ENCODE measurements at places on chromosomes 4 and X.
A peak's percentile ranks its signal among the peaks of the same experiment; 100 is the strongest.

DNA sequence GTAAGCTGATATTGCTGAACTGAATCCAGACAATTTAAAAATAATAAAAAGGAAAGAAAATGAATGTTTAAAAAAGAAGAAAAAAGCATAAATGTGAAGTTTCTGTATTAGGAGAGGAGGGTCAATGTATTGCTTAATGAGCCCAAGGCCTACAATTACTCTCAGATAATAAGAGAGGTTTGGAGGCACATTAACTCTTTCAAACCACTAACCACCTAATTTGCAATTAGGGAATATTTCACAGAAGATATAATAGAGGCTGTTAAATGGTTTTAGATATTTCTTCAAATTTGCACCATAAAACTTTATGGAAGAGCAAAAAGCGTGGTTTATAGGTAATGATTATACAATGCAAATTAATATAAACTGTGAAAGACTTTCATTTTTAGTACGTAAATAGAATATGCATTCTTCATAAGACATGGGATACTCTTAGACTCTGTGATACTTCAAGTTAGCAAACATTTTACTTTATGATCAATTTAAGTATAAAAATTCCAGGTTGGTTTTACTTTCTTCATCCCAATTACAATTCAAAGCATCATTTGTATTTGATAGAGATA, 364.2 kb upstream of the GALNTL6 start:
- no peaks in the 10 kb centered on the region for H3K4me1 ChIP-seq
- no peaks in the 10 kb centered on the region for H3K36me3 ChIP-seq
- no peak overlapping the region for H3K27ac ChIP-seq
- H3K27me3 ChIP-seq: no peaks in the 10 kb centered on the region
- no peak for DNase-seq

DNA sequence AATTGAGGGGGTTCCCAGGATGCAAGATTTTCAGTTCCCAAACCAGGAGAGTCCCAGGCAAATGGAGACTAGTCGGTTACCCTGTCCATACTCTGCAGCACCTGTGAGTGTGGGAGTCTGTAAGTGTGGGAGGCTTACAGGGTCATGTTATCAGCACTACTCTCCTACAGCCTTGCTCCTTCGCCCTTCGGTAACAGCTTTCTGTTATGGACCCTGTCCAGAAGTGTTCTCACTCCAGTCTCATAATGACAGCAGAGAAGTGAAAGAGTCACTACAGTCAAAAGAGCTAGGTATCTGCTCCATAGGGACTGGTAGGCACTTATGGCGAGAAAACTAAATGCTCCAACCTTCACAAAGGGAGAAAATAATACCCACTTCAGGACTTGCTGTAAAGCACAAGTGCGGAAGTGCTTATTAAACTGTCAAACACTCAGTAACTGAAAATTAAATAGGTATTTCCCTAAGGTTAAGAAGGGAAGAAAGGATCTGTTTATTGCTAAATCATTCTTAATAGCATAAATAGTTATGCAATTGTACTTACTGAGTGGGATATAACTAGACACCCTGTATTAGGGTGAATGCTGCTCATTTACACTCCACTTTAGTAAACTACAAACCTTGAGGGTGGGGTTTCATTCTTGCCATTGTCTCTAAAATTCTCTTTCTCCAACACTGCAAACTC, 2.7 kb upstream of the ADH7 start:
- no peak overlapping the region for H3K27ac ChIP-seq
- no peaks in the 10 kb centered on the region for H3K27me3 ChIP-seq
- DNase-seq: no peak
- no peaks in the 10 kb centered on the region for H3K36me3 ChIP-seq
- no peaks in the 10 kb centered on the region for H3K4me1 ChIP-seq
- H3K4me3 ChIP-seq: no peak overlapping the region

GRCh38 chr4:153369021-153369420, 24.5 kb downstream of the MND1 start:
- H3K27me3 ChIP-seq: no peaks in the 10 kb centered on the region
- no peak for DNase-seq
- H3K36me3 ChIP-seq: no peaks in the 10 kb centered on the region
- H3K4me3 ChIP-seq: no peak overlapping the region
- H3K4me1 ChIP-seq: peaks cover 10% of the 10 kb centered on the region
- H3K27ac ChIP-seq: no peak overlapping the region

- 0 out of 2 replicates have a peak, but pooled peaks cover 7% of the 10 kb centered on the region for H3K4me1 ChIP-seq
- no peak overlapping the region for H3K27ac ChIP-seq
- H3K27me3 ChIP-seq: no peaks in the 10 kb centered on the region
- DNase-seq: no peak
- H3K36me3 ChIP-seq: no peaks in the 10 kb centered on the region
- H3K4me3 ChIP-seq: no peak overlapping the region
Measured at GRCh38 chr4:8356856-8357255, 83.7 kb downstream of the ACOX3 start.

- H3K4me1 ChIP-seq: peaks cover 18% of the 10 kb centered on the region
- H3K4me3 ChIP-seq: no peak overlapping the region
- H3K27ac ChIP-seq: no peak overlapping the region
- no peak for DNase-seq
- no peaks in the 10 kb centered on the region for H3K36me3 ChIP-seq
Measured at GRCh38 chr4:76373919-76374552, 46.9 kb downstream of the CCDC158 start.

DNA sequence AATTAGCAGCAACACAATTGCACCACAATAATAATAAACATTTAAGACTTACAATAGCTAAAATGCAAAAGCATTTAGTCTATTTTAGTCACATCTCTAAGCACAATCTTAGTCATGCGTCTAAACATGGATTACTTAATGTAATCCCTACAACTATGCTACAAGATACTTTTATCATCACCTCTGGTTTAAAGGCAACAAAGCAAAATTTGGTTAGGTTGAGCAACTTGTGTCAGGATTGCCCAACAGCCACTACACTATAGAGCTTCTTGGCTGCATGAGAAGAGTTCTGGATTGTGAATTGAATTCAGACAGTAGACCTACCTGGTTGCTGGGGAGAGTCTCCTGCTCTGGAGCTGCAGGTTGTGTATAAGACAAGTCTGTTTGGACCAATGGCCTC, 146.5 kb upstream of the PUDP start:
- H3K27me3 ChIP-seq: no peaks in the 10 kb centered on the region
- no peaks in the 10 kb centered on the region for H3K4me1 ChIP-seq
- H3K4me3 ChIP-seq: no peak overlapping the region
- no peak overlapping the region for H3K27ac ChIP-seq
- no peaks in the 10 kb centered on the region for H3K36me3 ChIP-seq

DNA sequence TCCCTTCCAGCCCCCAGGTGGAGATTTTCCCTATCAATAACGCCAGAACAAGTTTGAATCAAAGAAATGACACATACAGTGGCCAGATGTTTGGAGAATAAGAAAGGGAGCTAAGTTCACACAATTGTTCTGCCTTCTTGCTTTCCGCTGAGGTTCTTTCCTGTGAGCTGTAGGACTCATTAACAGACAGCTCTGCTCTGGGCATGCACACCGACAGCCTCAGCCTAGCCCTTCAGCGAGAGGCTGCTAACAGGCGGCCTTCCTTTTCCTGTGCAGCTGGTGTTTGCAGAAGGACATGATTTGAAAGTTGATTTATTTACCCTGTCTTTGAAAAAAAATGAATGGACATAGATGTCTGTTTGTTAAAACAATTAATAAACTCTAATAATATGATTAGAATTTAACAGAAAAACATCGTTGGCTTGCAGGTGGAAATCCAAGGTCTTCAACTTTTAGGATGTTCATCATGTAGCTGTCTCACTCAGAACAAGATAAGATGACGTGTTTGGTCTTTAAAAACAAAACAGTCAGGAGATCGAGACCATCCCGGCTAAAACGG, 183.3 kb downstream of the KDR start:
- no peak overlapping the region for H3K27ac ChIP-seq
- no peaks in the 10 kb centered on the region for H3K36me3 ChIP-seq
- H3K27me3 ChIP-seq: no peaks in the 10 kb centered on the region
- no peak overlapping the region for H3K4me3 ChIP-seq
- no peak for DNase-seq
- H3K4me1 ChIP-seq: no peaks in the 10 kb centered on the region

- DNase-seq: no peak
- H3K27ac ChIP-seq: peak overlapping the region; percentile 55
- no peaks in the 10 kb centered on the region for H3K36me3 ChIP-seq
- H3K4me3 ChIP-seq: no peak overlapping the region
Measured at GRCh38 chr4:9924750-9925149, 96.5 kb downstream of the SLC2A9 start.

GRCh38 chr4:137661693-137662092, 129.4 kb upstream of the PCDH18 start:
- H3K4me3 ChIP-seq: no peak overlapping the region
- no peaks in the 10 kb centered on the region for H3K27me3 ChIP-seq
- H3K4me1 ChIP-seq: peaks cover 10% of the 10 kb centered on the region
- no peak overlapping the region for H3K27ac ChIP-seq
- H3K36me3 ChIP-seq: no peaks in the 10 kb centered on the region

DNA sequence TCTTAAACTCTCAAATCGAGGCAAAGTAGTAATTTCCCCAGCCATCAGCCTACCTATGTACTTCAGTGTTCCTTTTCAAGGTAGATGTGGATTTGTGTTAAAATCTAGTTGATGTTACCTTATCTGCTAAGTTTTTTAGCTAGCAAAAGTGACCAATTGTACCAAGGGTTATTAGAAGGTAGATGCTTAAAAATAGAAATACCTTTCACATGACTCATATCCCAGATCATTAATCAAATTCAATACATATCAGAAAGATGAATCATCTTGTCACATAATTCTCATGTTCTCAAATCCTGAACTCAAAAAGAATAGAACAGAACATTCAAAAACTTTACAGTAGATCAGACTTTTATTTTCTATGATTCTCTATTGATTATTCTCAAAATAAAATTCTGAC, 3.5 kb downstream of the ENAM start:
- no peak overlapping the region for H3K27ac ChIP-seq
- no peaks in the 10 kb centered on the region for H3K36me3 ChIP-seq
- H3K27me3 ChIP-seq: no peaks in the 10 kb centered on the region

GRCh38 chr4:41334182-41334581, 77.5 kb downstream of the UCHL1 start:
- H3K27ac ChIP-seq: no peak overlapping the region
- H3K4me1 ChIP-seq: no peaks in the 10 kb centered on the region
- DNase-seq: peak; percentile 61
- H3K36me3 ChIP-seq: no peaks in the 10 kb centered on the region
- no peaks in the 10 kb centered on the region for H3K27me3 ChIP-seq

DNA sequence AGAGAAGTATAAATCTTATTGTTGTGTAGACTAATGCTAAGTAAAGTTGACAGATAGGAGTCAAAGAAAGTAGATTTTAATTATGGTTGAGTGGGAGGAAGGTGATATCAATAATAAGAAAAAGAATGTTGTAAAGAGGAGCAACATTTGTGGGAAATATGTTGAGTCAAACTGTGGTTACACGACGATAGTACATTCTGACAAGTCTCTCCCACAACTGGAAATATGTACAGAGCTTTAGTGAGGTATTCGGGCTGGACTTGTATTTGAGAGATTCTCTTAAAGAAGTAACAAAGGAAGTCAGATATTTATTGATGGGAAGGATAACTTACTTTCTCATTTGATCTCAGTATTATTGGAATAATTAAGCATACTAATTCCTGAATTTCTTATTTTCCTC, 525.3 kb upstream of the MAGEB2 start:
- H3K27ac ChIP-seq: no peak overlapping the region
- no peaks in the 10 kb centered on the region for H3K36me3 ChIP-seq
- no peak for DNase-seq
- H3K27me3 ChIP-seq: no peaks in the 10 kb centered on the region
- H3K4me3 ChIP-seq: no peak overlapping the region

GRCh38 chrX:119398974-119399771, at the start of gene SLC25A43:
Gene SLC25A43 (plus strand): TSS chrX:119399336. CDS start chrX:119399404, 68 bp downstream.
- peak within 1 kb of the TSS; percentile 82 for H3K27ac ChIP-seq
- H3K27me3 ChIP-seq: no peaks in the 10 kb centered on the region

DNA sequence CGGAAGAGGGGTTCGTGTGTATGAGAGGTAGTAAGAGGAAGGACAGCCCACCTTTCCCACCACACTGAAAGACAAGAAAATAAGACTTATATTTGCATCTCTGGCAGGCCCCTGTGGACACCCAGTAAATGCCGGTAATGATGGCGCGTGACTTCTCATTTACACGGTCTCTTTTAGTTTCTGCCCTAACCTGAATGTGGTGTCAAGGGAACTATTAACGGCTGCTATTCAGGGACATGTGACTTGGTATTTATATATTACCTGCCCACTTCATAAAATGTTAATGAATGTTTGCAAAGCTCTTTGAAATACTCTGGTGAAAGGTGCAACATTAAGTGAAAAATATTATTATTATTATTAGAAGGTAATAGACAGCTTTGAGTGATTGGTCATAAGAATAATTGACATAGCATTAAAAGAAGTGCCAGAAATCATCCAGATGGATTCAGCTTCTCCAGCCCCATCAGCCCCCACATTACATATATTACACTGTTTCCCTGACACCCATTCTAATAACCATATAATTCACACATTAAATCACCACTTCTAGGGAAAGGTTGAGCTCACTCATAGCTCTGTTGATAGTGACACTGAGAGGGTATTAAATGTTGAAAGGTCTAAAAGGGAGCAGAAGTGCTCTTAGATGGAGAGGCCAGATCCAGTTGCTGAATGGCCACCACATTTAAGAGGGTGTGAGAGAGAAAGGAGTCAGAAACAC, 83.0 kb upstream of the BEND4 start:
- H3K4me1 ChIP-seq: no peaks in the 10 kb centered on the region
- no peaks in the 10 kb centered on the region for H3K36me3 ChIP-seq
- H3K4me3 ChIP-seq: no peak overlapping the region
- no peak for DNase-seq
- no peak overlapping the region for H3K27ac ChIP-seq

- no peak overlapping the region for H3K4me3 ChIP-seq
- H3K27ac ChIP-seq: no peak overlapping the region
- no peaks in the 10 kb centered on the region for H3K27me3 ChIP-seq
- H3K36me3 ChIP-seq: no peaks in the 10 kb centered on the region
Measured at GRCh38 chrX:56802921-56803849, 74.1 kb downstream of the NBDY start.

DNA sequence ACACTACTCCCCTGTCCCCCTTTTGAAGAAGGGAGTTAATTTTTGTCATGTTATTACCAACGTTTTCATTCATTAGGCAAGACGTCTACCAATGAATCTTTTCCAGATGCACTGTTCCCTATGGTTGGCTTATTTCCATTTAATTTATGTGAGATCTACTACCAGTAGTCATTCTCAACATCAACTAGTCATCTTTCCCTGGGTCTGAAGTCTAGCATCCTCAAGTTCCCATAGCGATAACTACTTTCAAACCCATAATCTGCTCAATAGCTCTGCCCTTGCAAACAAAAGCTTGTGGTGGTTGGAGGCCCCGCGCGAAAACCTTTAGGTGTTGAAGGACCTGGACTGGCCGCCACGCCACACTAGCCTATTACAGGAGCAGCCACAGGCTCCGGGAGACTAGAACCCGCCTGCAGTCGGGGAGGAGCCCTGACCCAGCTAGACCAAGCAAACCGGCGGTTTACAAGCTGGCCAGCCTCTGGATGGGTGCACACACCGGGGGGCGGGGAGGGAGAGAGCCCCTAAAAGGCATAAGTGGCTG, 746 bp downstream of the PPAT start:
- peak overlapping the region; percentile 87 for H3K4me3 ChIP-seq
- DNase-seq: no peak
- peak overlapping the region; percentile 96 for H3K27ac ChIP-seq
- H3K36me3 ChIP-seq: peaks cover under 1% of the 10 kb centered on the region
- no peaks in the 10 kb centered on the region for H3K27me3 ChIP-seq
- H3K4me1 ChIP-seq: no peaks in the 10 kb centered on the region

Measured in Caco-2 (cell line).